ENCODE measurements at places on chromosomes 6 and 20.

DNA sequence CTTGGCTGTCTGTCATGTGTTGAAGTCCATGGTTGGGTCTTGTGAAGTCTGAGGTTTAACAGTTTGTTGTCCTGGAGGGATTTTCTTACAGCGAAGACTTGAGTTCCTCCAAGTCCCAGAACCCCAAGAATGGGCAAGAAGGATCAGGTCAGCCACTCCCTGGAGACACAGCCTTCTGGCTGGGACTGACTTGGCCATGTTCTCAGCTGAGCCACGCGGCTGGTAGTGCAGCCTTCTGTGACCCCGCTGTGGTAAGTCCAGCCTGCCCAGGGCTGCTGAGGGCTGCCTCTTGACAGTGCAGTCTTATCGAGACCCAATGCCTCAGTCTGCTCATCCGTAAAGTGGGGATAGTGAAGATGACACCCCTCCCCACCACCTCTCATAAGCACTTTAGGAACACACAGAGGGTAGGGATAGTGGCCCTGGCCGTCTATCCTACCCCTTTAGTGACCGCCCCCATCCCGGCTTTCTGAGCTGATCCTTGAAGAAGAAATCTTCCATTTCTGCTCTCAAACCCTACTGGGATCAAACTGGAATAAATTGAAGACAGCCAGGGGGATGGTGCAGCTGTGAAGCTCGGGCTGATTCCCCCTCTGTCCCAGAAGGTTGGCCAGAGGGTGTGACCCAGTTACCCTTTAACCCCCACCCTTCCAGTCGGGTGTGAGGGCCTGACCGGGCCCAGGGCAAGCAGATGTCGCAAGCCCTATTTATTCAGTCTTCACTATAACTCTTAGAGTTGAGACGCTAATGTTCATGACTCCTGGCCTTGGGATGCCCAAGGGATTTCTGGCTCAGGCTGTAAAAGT lies 43.5 kb downstream of the SIRPA start:
- no peak for DNase-seq

GRCh38 chr6:109465772-109466171 lies 10.2 kb upstream of the MICAL1 start:
- no peak for DNase-seq

- no peak for DNase-seq
Measured at GRCh38 chr20:51876313-51876940, 74.1 kb upstream of the SALL4 start.

DNA sequence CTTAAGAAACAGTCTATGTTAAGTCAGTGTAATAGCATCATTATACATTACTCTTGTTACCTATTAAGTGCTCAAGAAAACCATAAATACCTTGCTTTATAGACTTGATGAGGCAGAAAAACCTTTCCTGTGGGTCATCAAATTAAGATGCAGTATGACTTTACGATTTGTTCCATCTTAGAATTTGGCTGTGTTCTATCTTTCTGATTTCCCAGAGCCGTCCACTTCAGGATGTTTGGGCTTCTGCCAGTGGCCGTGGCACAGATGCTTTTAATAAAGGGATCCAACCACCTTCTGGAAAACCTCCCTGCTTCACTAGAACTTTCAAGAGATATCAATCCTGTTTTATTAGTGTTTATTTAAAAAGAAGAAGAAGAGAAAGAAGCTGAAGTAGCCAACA lies 71.2 kb downstream of the PDE7B start:
- DNase-seq = no peak

DNA sequence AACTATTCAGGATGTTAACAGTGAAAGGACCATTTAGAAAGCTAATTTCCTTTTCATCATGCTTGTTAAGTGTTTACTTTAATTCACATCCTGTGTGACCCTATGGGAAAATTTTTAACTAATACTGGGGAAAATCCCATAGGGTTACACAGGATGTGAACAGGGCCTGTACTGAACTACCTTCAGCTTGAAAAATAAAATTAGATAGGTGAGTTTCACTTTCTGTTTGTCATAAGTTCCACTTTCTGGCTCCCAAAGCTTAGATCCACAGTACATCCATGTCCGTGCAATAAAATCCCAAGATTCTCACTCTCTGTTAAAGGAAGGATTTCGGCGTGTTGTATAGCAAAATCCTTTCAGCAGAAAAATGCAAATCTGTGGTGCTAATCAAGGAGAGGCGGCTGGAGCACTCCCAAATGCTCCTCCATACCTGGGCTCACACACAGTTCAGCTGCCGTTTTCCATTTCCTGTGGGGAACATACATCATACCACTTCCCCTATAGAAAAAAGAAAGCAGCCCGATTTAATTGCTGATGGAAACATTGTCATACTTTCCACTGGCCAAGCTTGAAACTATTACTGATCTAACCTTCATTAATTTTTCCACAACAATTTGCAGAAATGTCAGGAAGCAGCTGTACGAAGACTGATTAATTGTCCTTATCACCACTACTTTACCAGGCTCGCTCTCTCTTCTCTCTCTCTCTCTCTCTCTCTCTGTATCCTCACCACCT lies 125.2 kb downstream of the HIVEP2 start:
- DNase-seq = no peak

DNA sequence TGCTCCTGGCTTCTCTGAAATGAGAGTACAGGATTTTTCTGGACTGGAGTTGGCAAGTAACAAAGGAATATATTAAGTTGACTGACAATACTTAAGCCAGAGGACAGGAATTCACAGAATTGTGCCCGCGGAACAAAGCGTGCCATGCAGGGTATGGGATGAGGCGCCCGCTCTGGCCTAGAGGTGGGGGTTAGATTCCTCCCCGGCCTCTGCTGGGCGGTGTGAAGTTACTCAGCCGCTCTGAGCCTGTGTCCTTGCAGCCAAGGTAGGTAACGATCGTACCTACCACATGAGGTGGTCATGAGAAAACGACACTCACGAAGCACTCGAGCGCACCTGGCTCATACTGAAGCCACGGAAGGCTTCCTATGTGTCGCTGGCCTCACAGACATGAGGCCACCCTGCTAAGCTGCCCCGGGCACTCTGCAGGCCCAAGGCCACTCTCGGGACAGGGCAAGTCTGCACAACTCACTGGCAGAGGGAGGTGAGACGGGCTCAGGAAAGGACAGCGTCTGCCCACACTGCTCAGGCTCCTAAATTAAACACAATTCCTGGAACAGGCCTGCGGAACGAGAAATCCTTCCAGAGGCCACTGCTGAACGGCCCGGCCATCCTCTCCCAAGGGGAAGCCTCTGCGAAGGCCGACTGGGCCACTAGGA lies 70.8 kb downstream of the PSMG4 start:
- no peak for DNase-seq

DNA sequence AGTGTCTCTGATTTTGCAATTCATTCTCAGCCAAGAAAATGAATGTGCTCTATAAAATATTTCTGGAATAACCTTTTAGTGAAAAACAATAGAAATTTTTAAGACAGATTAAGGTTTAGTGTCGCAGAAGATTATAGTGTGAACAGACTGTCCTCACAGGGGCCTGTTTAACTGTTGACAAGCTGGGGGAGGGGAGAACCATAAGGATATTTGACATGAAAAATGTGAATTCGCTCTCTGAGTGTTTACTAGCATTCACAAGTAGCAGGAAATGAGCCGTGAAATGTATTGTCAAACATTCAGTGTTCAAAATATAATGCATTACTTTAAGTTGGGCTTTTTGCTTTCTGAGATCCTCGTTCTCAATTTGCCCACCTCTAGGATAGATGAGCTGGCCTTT lies 134.8 kb upstream of the TSHZ2 start:
- DNase-seq = no peak

DNA sequence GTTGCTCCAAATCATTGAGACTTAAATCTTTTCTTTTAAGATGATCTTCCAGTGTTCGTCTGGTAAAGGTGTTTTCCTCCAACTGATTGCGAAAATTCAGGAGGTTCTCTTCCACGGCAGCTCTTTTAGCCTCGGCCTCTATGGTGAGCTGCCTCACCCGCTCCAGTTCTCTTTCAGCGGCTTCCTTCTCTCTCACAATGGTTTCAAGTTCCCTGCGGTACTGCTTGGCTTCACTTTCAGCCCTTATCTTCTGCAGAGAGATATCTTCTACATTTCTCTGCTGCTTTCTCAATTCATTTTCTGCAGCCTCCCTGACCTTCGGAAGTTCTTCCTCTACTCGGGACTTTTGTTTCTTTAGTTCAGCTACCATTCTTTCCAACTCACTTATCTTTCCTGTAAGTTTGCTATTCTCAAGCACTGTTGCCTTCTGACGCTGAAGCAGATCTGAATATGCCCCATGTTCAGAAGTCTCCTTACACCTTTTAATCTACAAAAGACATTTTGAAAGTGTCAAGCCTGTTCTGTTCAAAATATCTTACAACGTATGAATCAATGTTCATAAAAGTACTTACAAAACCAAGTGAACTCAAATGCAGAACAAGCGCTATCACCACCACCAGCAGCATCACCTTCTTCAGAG lies 22.3 kb downstream of the DST start:
- no peak for DNase-seq

DNA sequence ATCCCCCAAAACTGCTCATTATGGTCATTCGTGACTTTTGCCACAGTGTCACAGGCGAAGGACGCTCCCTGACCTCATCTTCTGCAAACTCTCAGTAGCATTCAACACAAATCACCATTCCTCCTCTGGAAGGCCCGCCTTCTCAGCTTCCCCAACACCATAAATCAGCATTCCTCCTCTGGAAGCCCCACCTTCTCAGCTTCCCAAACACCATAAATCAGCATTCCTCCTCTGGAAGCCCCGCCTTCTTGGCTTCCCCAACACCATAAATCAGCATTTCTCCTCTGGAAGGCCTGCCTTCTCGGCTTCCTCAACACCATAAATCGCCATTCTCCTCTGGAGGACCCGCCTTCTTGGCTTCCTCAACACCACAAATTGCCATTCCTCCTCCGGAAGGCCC lies 288.0 kb upstream of the AGPAT4 start:
- no peak for DNase-seq

DNA sequence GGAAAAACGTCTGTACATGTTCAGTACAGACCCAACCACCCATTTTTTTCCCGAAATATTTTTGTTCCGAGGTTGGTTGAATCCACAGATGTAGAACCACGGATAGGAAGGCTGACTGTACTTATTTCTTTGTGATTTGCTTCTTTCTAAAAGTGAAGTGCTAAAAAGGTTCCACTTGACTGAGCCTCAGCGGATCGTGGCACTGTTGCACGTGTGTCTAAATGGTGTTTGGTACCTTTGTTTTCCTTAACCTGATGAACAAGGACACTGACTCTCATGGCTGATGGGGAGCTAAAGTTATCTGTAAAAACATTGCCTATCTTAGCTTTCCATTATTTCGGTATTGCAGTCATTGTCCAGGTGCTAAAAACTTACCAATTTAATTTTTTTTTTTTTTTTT lies 6.2 kb downstream of the BPHL start:
- DNase-seq = no peak

DNA sequence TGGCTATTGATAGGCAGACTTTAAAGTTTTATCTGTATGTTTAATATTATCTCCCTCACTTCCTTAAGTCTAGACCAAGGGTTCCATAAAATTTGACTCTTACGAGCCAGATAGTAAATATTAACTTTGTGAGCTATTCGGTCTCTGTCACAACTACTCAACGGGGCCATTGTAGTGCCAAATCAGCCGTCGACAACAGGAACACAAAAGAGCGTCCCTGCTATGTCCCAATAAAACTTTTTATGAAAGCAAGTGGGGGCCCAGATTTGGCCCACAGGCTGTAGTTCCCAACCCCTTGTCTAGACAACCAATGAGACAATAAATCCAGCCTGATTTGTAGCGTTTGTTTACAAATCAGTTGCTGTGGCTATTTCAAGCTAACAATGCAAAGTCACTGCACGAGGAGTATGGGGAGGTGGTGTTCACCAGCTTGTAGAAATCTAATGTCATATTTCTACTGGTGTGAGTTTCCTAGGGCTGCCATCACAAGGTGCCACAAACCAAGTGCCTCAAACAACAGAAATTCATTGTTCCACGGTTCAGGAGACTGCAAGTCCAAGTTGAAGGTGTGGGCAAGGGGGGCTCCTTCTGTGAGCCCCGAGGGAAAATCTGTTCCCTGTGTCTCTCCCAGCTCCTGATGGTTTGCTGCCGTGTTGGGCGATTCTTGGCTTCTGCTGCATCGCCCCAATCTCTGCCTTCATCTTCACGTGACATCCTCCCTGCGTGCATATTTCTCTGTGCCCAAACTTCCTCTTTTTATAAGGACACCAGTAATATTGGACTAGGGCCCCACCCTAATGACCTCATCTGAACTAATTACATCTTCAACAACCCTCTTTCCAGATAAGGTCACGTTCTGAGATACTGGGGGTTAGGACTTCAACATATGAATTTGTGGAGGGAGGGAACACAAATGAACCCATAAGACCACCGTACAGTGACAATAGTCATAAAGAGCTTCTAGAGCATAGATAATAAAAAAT lies 356.0 kb upstream of the JARID2 start:
- no peak for DNase-seq

GRCh38 chr6:142429195-142429594 lies 127.4 kb downstream of the ADGRG6 start:
- no peak for DNase-seq

DNA sequence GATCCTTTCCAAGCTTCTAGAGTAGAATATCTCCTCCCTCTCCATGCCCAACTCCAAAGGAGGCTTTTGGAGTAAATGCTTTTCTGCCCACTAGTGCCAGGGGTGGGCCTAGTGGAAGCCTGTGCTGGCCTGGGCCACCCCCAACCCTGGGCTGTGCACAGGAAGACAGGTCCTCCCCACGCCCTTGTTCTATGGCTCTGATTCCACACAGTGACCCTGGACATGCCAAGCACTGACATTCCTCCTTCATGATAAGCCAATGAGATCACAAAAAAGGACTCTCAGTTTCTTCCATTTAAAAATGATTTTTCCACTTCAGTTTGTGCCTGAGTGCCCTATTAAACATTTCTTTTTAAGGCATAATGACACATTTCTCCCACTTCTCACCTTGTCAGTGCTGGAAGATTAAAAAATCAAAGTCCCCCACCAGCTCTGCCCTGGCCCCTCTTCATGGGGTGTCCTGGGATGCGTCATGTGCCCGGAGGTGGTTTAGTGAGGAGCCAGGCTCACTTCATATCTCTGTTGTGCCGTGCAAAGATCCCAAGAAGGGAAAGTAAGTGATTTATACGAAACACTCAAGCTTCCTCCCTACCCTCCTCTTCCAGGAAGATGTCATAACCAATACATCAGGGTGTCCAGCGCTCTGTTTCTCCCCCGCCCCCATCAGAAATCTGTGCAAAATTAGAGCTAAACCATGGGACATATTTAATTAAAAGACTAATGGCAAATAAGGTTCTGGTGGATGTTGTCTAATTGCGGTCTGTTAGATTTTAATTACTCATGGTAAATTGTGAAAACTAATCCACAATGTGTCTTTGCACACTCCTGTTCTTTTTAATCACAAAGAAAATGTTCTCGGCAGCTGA lies 255.0 kb downstream of the NRN1 start:
- DNase-seq = no peak

DNA sequence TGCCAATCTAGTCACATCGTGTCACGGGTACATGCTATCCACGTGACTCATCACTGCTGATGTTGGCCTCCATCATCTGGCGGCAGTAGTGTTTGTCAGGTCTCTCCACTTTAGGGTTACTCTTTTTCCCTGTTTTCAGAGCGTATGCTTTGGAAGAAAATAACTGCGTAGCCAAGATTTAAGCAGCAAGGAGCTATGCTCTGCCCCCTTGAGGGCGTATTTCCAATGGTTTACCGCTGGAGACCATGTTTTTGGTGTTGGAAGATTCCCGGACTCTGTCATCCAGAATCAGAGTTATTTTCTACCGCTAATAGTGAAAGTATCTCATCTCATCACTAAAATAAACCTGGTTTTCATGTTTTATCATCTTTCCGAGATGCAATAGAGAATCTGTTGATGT lies 306.5 kb downstream of the C6orf118 start:
- no peak for DNase-seq

Data from activated naive CD4-positive, alpha-beta T cell (primary cell).